ENCODE measurements at places on chromosomes 1 and 21. TPM values are rescaled to one million over a fixed set of nuclear protein-coding genes. Genes with fewer than 3 reads are reported as not detected.

Gene VCAM1
- polyA plus RNA-seq: 5.6 TPM

Gene SYPL2
- 0.04 TPM for polyA plus RNA-seq

Gene OVAAL
- polyA plus RNA-seq: not detected

Gene TMEM269
- polyA plus RNA-seq: not detected

GRCh38 chr1:235852887-235853286, 13.8 kb downstream of the LYST start:
- DNase-seq: no peak

DNA sequence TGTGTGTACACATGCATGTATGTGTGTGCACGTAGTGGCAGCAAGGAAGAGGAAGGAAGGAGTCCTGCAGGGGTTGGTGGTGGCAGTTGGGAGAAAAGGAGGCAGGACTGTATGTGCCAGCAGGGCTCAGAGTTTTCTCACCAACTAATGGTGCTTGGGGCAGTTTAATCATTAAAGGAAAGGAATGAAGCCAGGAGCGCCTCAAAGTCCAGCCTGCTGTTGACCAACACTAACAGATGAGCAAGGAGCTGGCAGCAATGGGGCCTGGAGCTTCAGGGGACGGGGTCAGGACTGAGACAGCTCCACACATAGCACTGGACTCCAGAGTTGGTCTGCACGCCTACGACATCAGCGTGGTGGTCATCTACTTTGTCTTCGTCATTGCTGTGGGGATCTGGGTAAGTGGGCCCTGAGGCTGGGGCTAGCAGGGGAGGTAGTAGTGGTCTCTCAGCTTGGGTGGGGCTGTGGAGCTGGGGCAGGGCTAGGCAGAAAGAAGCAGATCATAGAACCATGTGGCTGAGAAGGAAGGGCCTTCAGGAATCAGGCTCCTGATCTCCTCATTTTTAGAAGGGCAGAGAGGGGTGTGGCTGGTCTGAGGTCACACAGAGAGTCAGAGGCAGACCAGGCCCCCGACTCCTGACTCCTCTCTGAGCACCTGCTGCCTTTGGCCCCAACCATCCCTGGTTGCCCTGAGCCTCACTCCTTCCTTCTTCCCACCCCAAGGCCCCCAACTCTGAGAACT, at the start of gene SLC5A9:
SLC5A9 (plus strand) TSS at position 216 of the 742 bp plus-strand sequence; CDS start at position 237, 21 bp downstream.
- DNase-seq: no peak

DNA sequence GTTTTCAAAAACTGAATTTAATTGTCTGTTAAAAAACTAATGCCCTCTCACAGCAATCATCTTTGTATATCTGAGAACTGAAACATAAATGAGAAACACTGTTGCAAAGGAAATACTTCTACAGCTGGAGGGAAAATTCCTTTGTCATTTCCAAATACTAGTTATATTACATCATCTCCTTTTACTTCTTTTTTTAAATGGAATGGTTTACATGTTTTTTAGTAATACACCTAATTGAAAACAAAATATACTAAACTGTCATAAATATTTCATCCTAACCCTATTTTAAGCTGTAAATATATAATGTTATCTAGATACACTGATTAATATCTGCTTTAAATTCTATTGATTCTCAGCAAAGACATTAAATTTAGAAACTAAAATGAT, 19.1 kb downstream of the CDC42BPA start:
- DNase-seq: no peak

DNA sequence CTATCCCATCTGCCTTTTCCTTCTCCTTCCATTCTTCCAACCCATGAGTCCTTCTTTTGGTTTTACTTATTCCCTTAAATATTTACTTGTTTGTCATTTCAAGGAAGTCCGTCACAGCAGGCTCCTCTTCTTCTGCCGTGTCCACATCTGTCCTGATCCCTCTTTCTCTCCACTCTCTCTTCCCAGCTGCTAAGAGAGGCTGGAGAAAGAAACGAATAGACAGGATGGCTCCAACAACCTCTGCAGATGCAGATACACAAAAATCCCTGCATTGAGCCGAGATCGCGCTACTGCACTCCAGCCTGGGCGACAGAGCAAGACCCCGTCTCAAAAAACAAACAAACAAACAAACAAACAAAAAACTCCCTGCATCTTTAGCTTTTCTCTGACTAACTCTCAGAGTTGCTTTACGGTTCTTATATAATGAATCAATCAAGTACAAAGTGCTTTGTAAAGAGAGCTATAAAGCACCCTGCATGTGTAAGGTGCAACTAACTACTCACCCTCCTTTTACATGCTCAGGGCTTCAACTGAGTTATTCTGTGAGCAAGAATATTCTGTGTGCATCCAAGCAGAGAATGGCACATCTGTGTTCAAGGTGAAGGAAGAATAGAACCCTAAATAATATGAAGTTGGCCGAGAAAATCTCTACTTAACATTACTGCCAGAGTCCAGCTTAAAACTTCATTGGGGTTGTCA, 3.8 kb upstream of the SAMD13 start:
- DNase-seq: no peak

DNA sequence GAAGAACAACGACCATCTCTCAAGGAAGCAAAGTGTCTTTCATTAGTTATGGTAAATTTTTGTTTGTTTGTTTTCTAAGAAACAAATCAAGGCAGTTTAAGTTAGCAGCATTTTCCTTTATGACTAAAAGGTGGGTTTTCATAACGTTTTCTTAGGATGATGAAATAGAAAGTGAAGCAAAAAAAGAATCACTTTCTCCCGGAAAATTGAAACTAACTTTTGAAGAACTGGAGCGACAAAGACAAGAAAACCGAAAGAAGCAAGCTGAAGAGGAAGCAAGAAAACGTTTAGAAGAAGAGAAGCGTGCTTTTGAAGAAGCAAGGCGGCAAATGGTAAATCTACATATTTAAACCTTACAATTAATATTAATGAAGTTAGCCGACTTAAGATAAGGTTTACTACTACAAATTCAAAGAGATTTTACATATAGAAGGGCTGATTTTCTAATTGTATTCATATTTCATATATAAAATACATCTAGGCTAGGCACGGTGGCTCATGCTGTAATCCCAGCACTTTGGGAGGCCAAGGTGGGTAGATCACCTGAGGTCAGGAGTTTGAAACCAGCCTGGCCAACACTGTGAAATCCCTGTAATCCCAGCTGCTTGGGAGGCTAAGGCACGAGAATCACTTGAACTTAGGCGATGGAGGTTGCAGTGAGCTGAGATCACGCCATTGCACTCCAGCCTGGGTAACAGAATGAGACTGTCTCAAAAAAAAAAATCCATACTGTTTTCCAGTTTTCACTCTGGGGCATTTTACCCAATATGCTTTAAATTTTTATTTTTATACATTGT, 38.3 kb downstream of the NEXN start:
- peak; percentile 38 for DNase-seq

DNA sequence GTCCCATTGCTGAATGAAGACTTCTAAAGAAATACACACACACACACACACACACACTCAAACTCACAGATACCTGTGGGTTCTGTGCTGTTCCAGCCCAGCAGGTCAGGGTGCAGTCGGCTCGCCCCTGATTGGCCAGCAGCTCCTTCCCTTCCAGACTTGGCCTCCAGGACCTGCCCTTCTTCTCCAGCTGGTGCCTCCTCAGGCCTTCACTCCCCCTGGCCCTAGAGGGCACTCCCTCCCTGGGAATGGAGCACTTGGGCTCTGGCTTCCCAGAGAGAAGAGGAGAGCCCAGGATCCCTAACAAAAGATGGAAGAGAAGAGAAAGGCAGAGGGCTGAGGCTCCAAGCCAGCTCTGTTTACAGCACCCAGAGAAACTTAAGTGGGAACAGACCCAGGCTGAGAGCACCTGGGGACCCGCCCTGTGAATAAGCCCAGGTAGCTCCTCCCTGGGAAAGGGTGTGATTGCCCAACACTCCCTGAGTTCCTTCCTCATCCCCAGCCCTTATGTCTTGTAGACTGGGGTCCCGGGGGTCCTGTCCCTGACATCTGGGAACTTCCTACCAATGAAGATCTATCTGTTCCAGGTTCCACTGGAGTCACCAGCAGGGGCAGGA, at the start of gene PGLYRP3:
PGLYRP3 (minus strand) TSS at position 383 of the 617 bp plus-strand sequence. CDS start 2,287 bp downstream, outside the sequence.
- DNase-seq: no peak

GRCh38 chr1:92864131-92864530, 32.3 kb downstream of the RPL5 start:
- DNase-seq: no peak

GRCh38 chr1:28249013-28249865, 10.1 kb upstream of the SESN2 start:
- no peak for DNase-seq

DNA sequence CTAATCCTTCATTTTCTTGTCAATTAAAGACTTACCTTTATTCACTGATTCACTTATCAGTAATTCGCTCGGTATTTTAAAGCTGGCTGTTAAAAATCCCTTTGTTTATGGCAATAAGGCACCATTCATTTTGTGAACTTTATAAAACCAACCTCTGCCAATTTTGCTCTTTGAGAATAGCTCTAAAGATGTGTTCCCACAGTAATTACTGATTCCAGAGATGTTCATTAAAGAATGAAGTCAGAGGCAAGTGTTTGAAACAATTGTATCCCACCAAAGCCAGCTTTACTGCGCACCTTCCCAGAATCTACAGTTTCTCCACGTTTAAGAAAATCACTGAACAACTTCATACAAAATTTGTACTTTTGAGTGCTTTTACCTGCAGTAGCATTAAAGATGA, 424.5 kb downstream of the USP25 start:
- no peak for DNase-seq

Measured in GM12878 (cell line).